ENCODE measurements at places on chromosomes 1 and 21.
A peak's percentile ranks its signal among the peaks of the same experiment; 100 is the strongest.

GRCh38 chr1:34681480-34682451 lies 73.1 kb upstream of the GJB5 start:
- DNase-seq, result no peak

DNA sequence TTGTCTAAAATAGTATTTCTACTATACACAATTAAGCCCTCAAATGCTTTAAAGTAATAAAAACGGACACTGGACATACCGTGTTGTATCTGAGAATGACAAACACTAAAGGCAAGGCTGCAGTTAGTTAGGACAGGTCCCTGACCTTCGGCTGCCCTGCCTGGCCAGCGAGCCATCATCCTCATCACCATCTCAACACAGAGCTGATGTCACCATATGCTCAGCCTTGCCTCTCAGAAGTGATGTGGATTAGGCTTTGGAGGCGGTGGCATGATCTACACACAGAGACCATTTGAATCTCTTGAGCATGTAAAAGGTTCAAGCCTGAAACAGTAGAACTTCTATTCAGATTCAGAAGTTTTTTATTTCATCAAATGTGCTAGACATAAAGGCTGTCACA lies 244.7 kb downstream of the SDCCAG8 start:
- no peak for DNase-seq

- no peak for DNase-seq
These were observed 49.7 kb downstream of the SIPA1L2 start for GRCh38 chr1:232579958-232580941.

GRCh38 chr1:145828367-145829026 lies 4.5 kb downstream of the POLR3C start:
- no peak for DNase-seq

DNA sequence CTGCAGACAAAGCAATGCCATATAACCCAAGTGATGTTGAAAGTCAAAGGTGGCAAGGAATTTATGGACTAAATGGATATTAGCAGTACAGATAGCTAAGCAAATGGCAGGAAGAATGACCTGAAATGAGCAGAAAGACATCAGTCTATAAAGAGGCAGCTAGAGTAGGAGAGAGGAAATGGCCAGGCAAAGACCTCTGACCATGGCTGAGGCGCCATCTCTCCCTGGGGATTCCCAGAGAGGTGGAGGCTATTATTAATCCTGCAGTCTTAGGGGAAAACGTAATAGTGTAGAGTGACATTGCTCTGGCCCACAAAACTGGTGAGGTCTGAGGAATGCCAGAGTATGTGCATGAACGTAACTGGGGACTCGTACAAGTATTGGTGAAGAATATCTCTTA lies 563.6 kb upstream of the PRMT6 start:
- no peak for DNase-seq

GRCh38 chr1:154739654-154740053 lies 130.4 kb downstream of the KCNN3 start:
- DNase-seq, result no peak

DNA sequence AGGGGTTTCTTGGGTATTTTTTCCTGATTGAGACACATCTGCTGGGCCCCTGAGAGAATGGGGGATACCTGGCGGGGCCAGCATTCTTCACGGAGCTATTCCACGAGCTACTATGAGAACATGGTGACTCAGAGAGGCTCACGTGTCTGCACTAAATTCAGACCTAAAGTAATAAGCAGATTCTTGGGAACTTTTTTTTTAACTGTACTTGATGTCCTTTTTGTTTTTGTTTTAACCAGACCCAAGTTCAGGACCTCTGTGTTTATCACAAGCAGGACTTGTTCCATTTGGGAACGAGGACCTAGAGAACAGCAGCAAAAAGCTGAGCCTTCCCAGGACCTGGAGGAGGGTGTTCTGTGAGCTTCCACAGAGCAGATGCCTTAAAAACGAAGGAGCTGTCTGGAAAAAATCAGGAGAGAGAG lies 44.0 kb downstream of the EVA1C start:
- no peak for DNase-seq

- DNase-seq, result no peak
These were observed 64.3 kb upstream of the VTCN1 start for GRCh38 chr1:117275055-117275454.

DNA sequence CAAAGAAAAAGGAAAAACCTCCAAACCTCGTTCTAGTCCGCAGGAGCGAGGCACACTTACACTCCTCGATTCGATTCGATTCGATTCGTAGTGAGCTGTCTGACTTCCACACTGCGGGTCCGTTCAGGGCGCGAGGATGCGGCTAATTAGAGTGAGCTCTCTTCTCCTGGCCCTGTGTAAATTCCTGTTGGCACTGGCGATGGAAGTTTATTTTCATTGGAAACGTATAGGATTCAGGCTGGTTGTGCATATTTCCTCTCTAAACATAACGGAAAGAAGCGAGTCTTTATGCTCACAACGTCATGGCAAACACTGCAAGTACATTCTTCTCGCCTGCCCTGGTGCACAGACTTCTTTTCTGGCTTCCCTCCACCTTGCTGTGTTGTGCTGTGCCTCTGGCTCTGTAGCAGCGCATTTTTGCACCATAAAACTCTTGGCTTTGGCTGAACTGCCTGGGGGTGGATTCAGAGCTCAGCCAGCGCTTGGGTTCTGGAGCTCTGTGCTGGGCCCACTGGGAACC lies 2.7 kb downstream of the HUNK start:
- DNase-seq, result no peak

DNA sequence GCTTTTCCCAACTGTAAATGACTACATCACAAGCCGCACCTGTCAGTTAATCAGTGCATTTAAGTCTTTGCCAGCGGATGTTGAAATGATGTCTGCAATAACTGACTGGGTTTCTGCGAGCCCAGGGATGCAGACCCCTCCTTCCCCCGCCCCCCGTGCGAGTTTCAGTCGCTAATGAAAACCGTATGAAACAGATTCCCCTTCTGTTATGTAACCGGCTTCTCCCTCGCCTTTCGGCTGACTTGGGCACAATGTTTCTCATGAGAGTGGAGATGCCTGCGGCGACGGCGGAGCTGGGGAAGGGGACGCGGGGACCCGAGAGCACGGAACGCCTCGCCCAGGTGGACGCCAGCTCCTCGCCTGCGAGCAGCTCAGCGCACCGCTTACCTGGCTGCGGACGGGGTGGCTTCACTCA lies 753 bp downstream of the KCNJ6 start:
- DNase-seq, result no peak

DNA sequence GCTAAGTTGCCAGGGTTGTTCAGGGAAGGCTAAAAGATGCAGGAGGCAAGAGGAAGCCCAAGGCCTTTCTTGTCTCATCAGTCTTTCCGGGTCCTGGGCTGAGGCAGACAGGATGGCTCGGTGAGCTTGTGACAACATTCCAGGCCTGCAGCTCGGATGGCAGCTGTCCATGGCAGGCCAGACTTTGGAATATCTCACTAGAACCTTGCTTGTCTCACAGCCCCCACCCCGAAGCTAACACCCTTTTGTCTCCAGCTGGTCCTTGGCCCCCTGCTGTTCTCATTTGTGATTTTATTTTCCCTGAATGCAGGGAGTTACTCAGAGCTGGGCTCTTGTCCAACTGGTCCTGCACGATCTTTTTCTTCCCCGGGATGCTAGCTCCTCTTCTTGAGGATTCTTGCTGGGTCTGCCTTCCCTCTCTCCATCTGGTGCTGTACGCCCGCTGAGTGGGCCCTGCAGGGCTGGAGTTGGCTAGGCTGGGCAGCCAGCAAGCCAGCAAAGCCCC lies 477.2 kb upstream of the CAMK1G start:
- DNase-seq, result peak; percentile 80

DNA sequence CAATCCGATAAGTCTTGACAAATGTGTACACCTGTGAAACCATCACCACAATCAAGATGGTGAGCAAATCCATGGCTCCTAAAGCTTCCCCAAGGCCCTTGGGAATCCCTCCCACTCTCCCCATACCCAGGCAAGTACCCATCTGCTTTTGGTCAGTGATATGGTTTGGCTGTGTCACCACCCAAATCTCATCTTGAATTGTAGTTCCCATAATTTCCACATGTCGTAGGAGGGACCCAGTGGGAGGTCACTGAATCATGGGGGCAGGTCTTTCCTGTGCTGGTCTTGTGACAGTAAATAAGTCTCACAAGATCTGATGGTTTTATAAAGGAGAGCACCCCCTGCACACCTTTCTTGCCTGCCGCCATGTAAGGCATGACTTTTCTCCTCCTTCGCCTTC lies 14.6 kb upstream of the GUCA2B start:
- no peak for DNase-seq

- DNase-seq, result no peak
These were observed 309.7 kb upstream of the ZRANB2 start for GRCh38 chr1:71390518-71390917.

- DNase-seq, result no peak
These were observed 55.4 kb upstream of the SCYL3 start for GRCh38 chr1:169949139-169949538.

Measured in cerebellar nuclear complex (tissue), 1 donor.